A549 treated with dexamethasone at 1 μM for 4 hours (cell line): ENCODE measurements at places on chromosomes 13 and 19. TPM values are rescaled to one million over a fixed set of nuclear protein-coding genes. Genes with fewer than 3 reads are reported as not detected.

The UNC13A gene
- 1.1 to 1.6 TPM (median 1.2 TPM) in 5 replicates for total RNA-seq

The ZNF582 gene
- 0.80 to 1.3 TPM (median 1.1 TPM) in 5 replicates for total RNA-seq

The LILRB1 gene
- 0.07 to 0.15 TPM in 2 of 5 replicates, not detected in the others for total RNA-seq

The KLK8 gene
- total RNA-seq: not detected in 5 replicates

The MEF2B gene
- total RNA-seq: 0.21 to 0.83 TPM (median 0.41 TPM) in 5 replicates

The FOSB gene
- total RNA-seq: 8.6 to 13.4 TPM (median 11.1 TPM) in 5 replicates

The VSTM2B gene
- total RNA-seq: 0.09 TPM in 1 of 5 replicates, not detected in the others

The CNMD gene
- total RNA-seq: not detected in 5 replicates

The EXOC3L2 gene
- 0.89 to 2.7 TPM (median 1.8 TPM) in 5 replicates for total RNA-seq

The FOXA3 gene
- 0.51 to 0.93 TPM (median 0.73 TPM) in 5 replicates for total RNA-seq

The ZNF844 gene
- total RNA-seq: 0.01 TPM in 1 of 5 replicates, not detected in the others

The LRFN3 gene
- total RNA-seq: 13.2 to 27.6 TPM (median 23.1 TPM) in 5 replicates

The FREM2 gene
- 0.01 TPM in 1 of 5 replicates, not detected in the others for total RNA-seq

The PRSS57 gene
- total RNA-seq: 0.14 TPM in 1 of 5 replicates, not detected in the others

The COX6B2 gene
- 0.75 to 1.2 TPM (median 0.91 TPM) in 5 replicates for total RNA-seq

The CEACAM7 gene
- 0.04 to 0.12 TPM (median 0.09 TPM) in 4 of 5 replicates, not detected in the other for total RNA-seq

The COG6 gene
- total RNA-seq: 4.4 to 8.7 TPM (median 5.0 TPM) in 5 replicates

The MBD3L2 gene
- total RNA-seq: not detected in 5 replicates

The ZNF573 gene
- total RNA-seq: 1.8 to 3.4 TPM (median 2.4 TPM) in 5 replicates

The PSG6 gene
- not detected in 5 replicates for total RNA-seq

The TSSK6 gene
- 1.0 to 2.1 TPM (median 1.6 TPM) in 5 replicates for total RNA-seq

The DIRAS1 gene
- total RNA-seq: 2.8 to 4.7 TPM (median 4.1 TPM) in 5 replicates

The LCP1 gene
- total RNA-seq: 0.13 to 0.30 TPM (median 0.15 TPM) in 5 replicates

The ZNF528 gene
- 0.16 to 0.27 TPM (median 0.19 TPM) in 5 replicates for total RNA-seq

The NKPD1 gene
- 0.56 to 1.1 TPM (median 0.95 TPM) in 5 replicates for total RNA-seq

The CYP4F2 gene
- 0.04 to 0.24 TPM (median 0.08 TPM) in 4 of 5 replicates, not detected in the other for total RNA-seq

The ZNF226 gene
- total RNA-seq: 18.8 to 21.0 TPM (median 20.0 TPM) in 5 replicates

The KLK14 gene
- 0.26 to 0.54 TPM (median 0.39 TPM) in 4 of 5 replicates, not detected in the other for total RNA-seq

The HIPK4 gene
- total RNA-seq: 0.16 to 0.39 TPM (median 0.35 TPM) in 5 replicates

The PSG11 gene
- total RNA-seq: not detected in 5 replicates

The ZNF98 gene
- not detected in 5 replicates for total RNA-seq

The S1PR4 gene
- total RNA-seq: 0.08 to 0.29 TPM (median 0.15 TPM) in 5 replicates

The KIR2DL1 gene
- total RNA-seq: not detected in 5 replicates

The IZUMO4 gene
- total RNA-seq: 0.30 to 0.73 TPM (median 0.47 TPM) in 5 replicates

The F10 gene
- 0.06 to 0.07 TPM in 2 of 5 replicates, not detected in the others for total RNA-seq

The CD70 gene
- total RNA-seq: 13.4 to 21.8 TPM (median 19.0 TPM) in 5 replicates

The KLK1 gene
- total RNA-seq: 0.13 to 0.20 TPM (median 0.16 TPM) in 3 of 5 replicates, not detected in the others

The ERICH6B gene
- not detected in 5 replicates for total RNA-seq

The APOC4 gene
- total RNA-seq: not detected in 5 replicates

The GIPC3 gene
- 0.25 to 0.41 TPM (median 0.27 TPM) in 5 replicates for total RNA-seq

The ZGLP1 gene
- total RNA-seq: 0.68 to 1.6 TPM (median 1.5 TPM) in 5 replicates
